ENCODE measurements at places on chromosomes 2 and 18. TPM values are rescaled to one million over a fixed set of nuclear protein-coding genes. Genes with fewer than 3 reads are reported as not detected.
A peak's percentile ranks its signal among the peaks of the same experiment; 100 is the strongest.

The MEIS1 gene
- 196 TPM for total RNA-seq

The CRYBA2 gene
- 6.1 TPM for total RNA-seq

GRCh38 chr18:31209041-31209440, 46.4 kb upstream of the DSC1 start:
- DNase-seq = no peak

DNA sequence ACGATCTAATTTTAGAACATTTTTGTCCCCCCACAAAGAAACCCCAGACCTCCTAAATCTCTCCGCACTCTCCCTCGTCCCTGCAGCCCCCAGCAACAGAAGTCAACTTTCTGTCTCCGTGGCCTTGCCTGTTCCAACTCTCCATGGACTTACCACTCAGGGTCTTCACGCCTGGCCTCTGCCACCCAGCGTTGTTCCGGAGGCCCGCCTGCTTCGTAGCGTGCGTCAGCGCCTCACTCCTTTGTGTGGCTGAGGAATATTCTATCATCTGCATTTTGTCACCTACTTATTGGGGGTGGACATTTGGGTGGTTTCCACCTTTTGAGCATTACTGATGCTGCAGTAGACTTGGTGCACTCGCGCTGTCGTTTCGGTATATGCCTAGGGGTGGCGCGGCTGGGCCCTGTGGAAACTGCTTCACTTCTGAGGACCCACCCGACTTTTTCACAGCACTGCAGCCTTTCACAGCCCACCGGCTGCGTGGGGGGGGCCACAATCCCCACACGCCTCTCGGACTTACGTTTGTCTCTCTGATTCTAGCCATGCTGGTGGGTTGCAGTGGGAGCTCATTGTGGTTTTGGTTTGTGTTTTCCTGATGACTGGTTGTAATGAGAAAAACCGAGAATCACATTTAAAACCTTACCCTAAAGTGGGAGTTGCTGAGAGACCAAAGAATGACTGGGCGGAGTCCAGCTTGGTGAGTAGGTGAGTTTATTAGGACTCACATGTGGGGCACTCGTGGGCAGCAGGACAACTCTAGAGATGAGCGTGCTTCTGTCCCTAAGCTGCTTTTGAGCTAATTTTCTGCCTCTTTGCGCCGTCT, 1.4 kb upstream of the HSBP1L1 start:
- DNase-seq = peak; percentile 42

The CHRNG gene
- total RNA-seq = not detected

DNA sequence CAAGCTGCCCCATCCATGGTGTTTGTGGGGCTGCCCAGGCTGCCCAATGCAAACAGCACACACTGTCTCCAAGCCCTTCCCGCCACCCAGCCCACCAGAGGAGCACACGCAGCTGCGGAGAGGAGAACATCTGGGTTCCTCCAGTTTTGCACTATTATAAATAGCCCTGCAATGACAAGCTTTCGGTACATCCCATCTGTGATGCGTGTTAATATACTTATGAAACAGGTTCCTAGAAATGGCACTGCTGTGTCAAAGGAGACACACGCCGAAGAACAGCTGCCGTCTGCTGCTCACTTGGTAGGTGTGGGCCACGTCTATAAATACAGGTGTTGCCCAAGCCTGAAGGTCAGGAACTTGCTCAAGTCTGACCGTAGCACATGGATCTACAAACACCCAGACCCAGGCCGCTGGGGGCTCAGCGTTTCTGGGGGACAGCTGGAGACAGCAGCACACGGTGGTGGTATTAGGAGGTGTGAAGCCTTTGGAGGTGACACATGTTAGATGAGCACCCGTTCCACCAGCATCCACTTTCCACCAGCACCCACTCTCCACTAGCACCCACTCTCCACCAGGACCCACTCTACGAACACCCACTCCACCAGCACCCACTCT, 34.3 kb downstream of the PXDN start:
- DNase-seq = no peak

The MAP3K20 gene
- 8.8 TPM for total RNA-seq

- no peak for DNase-seq
These were observed 194.0 kb downstream of the MBD2 start for GRCh38 chr18:54030434-54030833.

DNA sequence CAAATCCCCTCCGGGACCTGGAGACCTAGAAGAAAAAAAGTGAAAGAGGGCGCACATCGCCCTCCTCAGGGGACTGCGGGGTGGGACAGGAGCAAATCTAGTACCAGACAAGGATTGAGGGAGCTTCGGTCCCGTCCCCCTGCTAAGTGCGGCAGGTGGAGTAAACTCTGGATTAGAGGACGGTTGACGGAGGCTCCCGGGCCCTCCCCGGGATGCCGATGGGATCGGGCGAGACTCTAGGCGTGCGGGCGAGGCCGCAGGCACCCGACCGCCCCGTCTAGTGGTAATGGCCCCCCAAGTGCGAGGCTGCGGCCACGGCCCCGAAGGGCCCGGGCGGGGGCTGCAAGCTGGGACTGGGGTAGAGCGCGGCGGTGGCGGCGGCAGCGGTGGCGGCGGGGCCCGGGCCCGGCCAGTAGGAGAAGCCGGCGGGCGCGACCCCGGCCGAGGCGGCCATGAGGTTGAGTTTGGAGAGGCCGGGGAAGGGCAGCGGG, 3.5 kb downstream of the FEV start:
- DNase-seq = no peak

DNA sequence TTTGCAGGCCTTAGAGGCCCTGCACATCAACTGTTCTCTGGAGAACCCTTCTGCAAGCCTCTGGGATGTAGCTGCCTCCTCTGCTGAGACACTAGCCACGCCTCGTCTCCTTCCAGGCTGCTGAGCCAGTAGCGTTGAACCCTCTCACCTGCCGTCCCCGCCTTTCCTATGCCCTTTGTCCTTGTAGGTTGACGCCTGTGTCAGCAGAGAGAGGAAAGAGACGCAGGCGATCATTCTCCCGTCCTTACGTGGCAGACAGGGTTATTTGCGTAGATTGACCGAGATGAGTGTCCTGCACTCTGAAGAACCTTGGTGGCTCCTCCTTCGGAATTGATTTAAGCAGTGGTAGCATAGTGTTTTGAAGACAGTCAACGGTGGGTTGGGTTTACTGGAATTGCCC, 27.8 kb downstream of the ID2 start:
- DNase-seq = peak; percentile 79

DNA sequence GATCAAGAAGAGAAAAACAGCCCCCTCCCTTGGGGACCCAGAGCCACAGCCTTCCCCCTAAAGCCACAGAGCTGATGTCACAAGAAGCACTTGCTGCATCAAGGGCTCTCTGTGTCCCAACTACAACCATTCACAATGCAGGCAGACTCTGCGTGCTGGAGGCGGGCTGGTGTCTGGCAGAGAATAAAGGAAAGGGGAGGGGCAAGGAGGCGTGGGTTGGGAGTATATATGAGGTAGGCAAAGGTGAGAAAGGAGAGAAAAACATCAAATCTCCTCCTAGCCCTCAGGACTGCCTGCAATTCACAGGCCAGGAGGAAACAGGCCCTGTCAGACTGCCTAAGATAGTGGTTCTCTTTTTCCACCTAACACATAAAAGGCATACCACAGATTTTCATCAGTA, 48.8 kb upstream of the IHH start:
- peak; percentile 79 for DNase-seq

DNA sequence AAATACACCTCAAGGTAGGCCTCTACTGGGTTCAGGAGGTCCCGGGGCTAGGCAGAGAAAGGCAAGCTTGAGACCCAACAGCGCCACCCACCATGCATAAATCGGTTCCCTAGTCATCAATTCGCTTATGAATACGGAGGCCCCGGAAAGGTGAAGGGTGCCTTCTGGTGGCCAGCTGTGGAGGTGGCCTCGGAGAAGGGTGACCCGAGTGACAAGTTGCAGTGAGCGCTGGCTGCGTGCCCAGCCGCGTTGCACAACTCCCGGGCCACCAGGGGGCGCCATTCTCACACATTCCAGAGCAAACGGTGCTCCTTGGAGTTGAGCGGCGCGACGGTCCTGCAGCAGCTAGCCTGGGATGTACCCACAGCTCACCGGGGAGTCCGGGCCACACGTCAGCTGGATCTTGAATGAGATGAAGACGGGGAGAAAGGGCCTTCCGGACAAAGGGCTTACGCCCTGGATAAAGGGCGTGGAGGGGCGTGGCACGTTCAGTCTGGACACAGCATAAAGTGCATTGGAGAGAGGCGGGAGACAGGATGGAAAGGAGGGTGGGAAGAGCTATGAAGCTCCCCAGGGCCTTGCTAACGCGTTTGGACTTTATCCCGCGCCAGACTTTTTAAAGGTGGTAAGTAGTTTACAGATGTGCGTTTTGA, 20.4 kb downstream of the TMSB10 start:
- peak; percentile 100 for DNase-seq

DNA sequence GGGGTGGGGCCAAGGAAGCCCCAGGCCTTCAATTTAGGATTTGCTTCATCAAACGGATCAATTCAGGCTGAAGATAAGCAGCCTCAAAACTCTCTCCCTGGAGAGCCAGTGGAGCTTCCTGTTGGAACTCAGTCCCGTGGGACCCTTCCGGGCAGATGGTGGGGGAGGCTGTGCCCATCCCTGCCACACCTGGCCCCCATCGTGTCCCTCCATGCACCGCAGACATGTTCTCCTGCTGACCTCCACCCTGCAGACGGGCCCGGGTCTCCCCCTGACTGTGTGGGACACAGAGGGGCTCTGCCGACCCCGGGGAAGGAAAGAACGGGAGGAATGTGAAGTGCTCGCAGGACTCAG, 144.2 kb downstream of the TPO start:
- no peak for DNase-seq

All from mucosa of descending colon (tissue), 3 donors.